ENCODE measurements at places on chromosomes 11 and 22.

DNA sequence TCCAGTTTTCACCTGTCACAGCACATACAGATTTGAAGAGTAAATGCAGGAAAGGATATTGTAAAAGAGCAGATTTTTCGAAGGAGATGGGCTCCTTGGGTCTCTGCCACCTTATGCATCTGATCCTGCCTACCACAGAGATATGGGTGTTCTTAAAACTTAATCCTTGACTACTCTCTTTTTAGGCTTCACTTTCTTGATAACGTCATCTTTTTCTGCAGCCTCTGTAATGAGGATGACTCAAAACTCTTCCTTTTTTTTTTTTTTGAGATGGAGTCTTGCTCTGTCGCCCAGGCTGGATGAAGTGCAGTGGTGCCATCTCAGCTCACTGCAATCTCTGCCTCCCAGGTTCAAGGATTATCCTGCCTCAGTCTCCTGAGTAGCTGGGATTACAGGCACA is 7.8 kb downstream of the PRR14L start:
- no peak for DNase-seq

- no peak for DNase-seq
These were observed 670 bp downstream of the MYEOV start for GRCh38 chr11:69294571-69295078.

- no peak for DNase-seq
These were observed 76.1 kb downstream of the MYO7A start for GRCh38 chr11:77203901-77204753.

DNA sequence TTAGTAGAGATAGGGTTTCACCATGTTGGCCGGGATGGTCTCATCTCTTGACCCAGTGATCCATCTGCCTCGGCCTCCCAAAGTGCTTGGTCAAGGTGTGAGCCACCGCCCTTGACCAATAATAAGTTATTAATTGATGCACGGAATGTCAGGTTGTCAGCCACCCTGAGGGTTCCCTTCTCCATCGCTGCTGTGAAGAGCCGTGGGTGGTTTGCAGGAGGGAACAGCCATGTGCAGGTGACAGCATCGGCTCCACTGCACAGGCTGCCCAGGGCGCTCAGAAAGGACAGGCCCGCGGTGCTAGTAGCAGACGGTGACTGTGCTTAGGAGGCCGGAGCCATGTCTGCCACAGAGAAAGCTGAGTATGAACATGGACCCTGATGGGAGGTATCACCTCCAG is 814.0 kb downstream of the BRD1 start:
- no peak for DNase-seq

DNA sequence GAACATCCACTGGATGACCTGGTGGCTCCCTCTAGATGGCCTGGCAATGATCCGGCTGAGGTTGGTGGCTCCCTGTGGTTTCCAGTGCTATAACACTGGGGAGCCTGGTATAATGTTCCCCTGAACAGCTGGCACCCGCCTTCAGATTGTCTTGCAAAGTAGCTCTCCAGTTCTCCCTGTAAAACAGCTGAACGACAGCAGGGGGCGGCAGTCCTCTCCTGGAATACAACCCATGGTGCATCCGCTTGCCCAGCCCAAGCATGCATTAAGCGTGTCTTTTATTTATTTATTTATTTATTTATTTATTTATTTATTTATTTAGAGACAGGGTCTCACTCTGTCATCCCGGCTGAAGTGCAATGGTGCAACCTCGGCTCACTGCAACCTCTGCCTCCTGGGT is 258.9 kb downstream of the BUD13 start:
- DNase-seq, result no peak

DNA sequence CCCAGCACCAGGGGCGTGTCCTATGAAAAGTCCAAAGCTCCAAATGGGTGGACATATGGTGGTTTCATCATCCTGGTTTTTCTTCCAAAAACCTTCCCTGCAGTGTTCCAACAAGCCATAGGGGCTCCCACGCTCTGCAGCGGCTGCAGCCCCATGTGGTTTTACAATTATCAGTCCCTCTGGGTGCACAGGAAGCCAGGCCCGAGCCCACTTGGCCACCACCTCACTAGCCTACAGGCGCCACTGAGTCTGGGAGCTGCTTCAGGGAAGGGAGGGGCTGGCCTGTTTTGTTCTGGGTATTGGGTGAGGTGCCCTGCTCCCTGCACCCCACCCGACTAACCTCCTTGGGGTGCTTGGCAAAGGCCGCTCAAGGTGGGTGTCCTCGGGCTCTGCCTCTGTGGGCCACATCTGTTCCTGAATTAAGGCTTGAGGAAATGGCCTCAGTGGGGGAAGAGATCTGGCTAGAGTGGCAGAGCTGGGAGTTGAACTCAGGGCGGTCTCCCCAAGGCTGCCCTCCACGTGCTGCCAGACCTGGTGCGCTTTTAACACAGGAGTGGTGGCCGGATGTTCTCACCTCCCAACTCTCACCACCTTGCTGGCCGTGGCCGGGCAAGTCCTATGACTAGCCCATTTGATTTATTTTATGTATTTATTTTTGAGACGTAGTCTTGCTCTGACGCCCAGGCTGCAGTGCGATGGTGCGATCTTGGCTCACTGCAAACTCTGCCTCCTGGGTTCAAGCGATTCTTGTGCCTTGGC is 5.3 kb upstream of the CDC42BPG start:
- DNase-seq, result no peak

GRCh38 chr22:39024519-39025308 is 3.8 kb downstream of the APOBEC3D start:
- peak; percentile 53 for DNase-seq

- DNase-seq, result no peak
These were observed 7.1 kb upstream of the ENDOD1 start for GRCh38 chr11:95082576-95083001.

DNA sequence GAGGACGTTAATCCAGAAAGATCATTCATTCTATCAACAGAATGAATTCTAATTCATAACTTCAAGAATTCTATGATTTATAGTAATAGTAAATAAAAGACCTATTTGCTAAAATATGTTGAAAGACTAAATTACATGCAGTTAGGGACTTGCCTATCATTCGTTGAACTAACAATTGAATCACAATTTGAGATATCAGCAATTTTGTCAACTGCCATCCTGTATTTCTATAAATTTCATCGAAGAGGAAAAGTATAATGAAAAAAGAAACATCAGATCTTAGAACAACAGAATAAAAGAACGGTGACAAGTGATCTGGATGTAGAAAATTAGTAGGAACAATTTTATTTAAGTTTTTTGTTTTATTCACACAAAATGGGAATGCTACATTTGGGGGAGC is 4.4 kb upstream of the TTC17 start:
- no peak for DNase-seq

GRCh38 chr22:32020117-32020516 is 22.9 kb upstream of the SLC5A1 start:
- DNase-seq, result no peak

- DNase-seq, result peak; percentile 55
These were observed 25.8 kb downstream of the DDIAS start for GRCh38 chr11:82927264-82927880.

GRCh38 chr22:19843107-19843856 is 11.4 kb downstream of the GNB1L start:
- DNase-seq, result no peak

- DNase-seq, result no peak
These were observed 37.7 kb downstream of the CHKA start for GRCh38 chr11:68083517-68083916.

Data from CD4-positive, alpha-beta T cell treated with Interleukin-6 for 4 hours (primary cell).